ENCODE measurements at places on chromosomes 11 and 22.
A peak's percentile ranks its signal among the peaks of the same experiment; 100 is the strongest.

- H3K27me3 ChIP-seq = no peaks in the 10 kb centered on the region
- H3K36me3 ChIP-seq = no peaks in the 10 kb centered on the region
- no peak for DNase-seq
- no peak overlapping the region for H3K27ac ChIP-seq
Measured at GRCh38 chr11:14237444-14237961, 121.5 kb downstream of the RRAS2 start.

- no peaks in the 10 kb centered on the region for H3K27me3 ChIP-seq
- no peaks in the 10 kb centered on the region for H3K36me3 ChIP-seq
- DNase-seq = no peak
- no peak overlapping the region for H3K4me3 ChIP-seq
- no peaks in the 10 kb centered on the region for H3K4me1 ChIP-seq
- H3K27ac ChIP-seq = no peak overlapping the region
Measured at GRCh38 chr11:125123947-125124617, 12.7 kb upstream of the TMEM218 start.

DNA sequence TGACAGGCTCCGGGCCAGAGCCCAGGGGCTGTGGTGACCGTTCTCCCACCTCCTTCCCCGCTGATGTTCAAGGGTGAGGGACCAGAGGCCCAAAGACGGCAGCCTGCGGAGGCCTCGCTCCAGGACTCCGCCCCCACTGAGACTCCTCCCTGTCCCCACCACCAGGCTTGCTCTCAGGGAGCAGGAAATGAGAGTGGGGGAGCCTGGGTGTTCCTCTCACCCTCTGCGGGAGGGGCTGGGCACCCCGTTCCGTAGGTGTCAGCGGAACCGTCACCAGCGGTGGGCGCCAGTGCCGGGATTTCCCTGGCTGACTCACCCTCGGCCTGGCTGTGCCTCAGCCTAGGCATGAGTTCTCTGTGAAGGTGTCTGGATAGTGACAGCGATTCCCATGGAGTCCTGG, 15.7 kb downstream of the DAGLA start:
- H3K27ac ChIP-seq = peak overlapping the region; percentile 86
- H3K4me1 ChIP-seq = peaks cover 66% of the 10 kb centered on the region
- no peaks in the 10 kb centered on the region for H3K27me3 ChIP-seq
- H3K36me3 ChIP-seq = no peaks in the 10 kb centered on the region
- peak overlapping the region; percentile 22 for H3K4me3 ChIP-seq

DNA sequence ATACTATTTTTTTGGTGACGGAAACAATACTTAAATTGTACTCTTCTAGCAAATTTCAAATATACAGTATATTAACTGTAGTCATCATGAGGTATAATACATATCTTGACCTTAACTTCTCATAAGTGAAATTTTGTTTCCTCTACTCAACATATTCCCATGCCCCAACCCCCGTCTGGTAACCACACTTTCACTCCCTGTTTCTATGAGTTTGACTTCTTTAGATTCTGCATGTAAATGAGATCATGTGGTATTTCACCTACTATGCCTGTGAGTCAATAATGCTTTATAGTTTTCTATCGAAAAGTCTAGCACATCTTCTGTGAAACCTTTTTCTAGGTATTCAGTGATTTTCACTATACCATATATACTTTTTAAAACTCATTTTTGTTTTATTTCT, 663.2 kb downstream of the CNTN5 start:
- no peaks in the 10 kb centered on the region for H3K4me1 ChIP-seq
- no peak for DNase-seq
- no peak overlapping the region for H3K4me3 ChIP-seq
- no peaks in the 10 kb centered on the region for H3K27me3 ChIP-seq
- H3K36me3 ChIP-seq = no peaks in the 10 kb centered on the region

- no peaks in the 10 kb centered on the region for H3K36me3 ChIP-seq
- H3K27me3 ChIP-seq = no peaks in the 10 kb centered on the region
- no peak overlapping the region for H3K27ac ChIP-seq
- no peak overlapping the region for H3K4me3 ChIP-seq
- no peak for DNase-seq
Measured at GRCh38 chr11:86138958-86139357, 70.1 kb upstream of the PICALM start.

DNA sequence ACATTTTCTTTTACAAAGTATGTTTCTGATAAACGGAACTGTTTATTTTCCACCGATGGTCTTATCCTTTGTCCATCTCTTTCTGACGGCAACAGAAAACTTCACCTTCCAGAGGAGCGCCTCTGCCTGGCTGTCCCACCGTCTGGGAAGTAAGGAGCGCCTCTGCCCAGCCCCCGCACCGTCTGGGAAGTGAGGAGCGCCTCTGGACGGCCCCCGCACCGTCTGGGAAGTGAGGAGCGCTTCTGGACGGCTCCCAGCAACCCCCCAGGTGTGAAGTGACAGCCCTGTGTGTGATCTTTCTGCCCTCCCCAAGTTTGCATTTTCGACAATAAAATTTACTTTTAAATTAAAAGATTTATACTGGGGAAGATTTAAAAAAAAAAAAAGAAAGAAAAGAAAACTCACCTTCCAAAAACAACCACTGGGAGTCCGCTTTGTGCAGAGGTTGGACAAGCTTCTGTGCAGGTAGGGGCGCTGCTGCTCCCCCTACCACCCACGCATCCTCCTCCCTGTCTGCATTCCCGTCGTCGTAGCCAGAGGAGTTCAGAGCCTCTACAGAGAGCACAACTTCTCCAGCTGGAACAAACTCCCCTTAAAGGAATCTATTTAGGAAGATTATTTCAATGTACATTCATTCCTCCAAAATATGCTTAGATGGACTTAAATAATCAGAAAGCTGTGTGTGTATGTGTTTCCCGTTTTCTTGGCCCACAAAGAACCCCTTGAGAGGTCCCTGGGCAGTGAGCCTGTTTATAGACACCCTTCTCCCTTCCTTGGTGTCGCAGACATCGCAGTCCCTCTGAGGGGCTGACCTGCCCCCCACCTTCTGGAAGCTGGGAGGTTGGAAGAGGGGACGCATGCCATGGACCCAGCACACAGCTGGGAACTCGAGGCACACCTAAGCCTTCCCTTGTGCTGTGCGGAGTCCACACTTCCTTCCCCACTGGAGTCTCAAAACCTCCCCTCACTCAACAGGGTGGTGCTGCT, 849 bp upstream of the APOBEC3B start:
- no peak for DNase-seq
- no peaks in the 10 kb centered on the region for H3K27me3 ChIP-seq
- no peak overlapping the region for H3K27ac ChIP-seq
- no peaks in the 10 kb centered on the region for H3K4me1 ChIP-seq
- no peaks in the 10 kb centered on the region for H3K36me3 ChIP-seq

DNA sequence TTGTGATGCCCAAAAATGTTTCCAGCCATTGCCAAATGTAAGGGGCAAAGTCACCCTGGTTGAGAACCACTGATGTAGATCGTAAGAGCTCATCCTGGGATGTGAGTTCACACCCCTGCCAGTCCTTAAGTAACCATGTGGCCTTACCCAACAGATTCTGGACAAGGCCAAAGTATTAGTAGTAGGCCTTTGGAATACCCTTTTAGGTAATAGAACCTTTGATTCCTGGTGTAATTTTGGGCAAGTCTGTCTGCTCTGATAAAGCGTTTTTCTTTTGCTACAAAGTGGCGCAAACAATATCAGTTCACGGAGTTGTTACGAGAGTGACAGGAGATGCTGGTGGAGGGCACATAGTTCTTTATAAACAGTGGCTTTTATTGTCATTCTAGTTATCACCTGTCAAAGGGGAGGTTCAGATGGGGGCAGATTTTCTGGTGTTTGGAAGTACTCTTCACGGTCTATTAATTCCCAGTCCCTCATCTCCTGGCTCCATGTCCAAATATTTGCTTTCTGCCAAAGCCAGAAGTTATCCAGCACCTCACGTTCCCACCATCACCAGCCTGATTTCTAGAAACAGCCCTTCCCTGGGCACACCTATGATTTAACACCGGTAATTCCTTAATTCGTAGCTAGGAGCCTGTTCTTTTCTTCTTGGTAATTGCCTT, 73.8 kb upstream of the CRYBB3 start:
- no peaks in the 10 kb centered on the region for H3K27me3 ChIP-seq
- peaks cover 38% of the 10 kb centered on the region for H3K4me1 ChIP-seq
- no peak overlapping the region for H3K4me3 ChIP-seq
- no peak for DNase-seq

GRCh38 chr22:34105461-34106062, 185.3 kb upstream of the LARGE1 start:
- no peaks in the 10 kb centered on the region for H3K36me3 ChIP-seq
- H3K4me1 ChIP-seq = no peaks in the 10 kb centered on the region
- no peak for DNase-seq
- H3K27ac ChIP-seq = no peak overlapping the region

GRCh38 chr11:10561947-10562346, 6.5 kb downstream of the LYVE1 start:
- no peak overlapping the region for H3K27ac ChIP-seq
- no peaks in the 10 kb centered on the region for H3K4me1 ChIP-seq
- H3K4me3 ChIP-seq = no peak overlapping the region
- no peaks in the 10 kb centered on the region for H3K36me3 ChIP-seq

DNA sequence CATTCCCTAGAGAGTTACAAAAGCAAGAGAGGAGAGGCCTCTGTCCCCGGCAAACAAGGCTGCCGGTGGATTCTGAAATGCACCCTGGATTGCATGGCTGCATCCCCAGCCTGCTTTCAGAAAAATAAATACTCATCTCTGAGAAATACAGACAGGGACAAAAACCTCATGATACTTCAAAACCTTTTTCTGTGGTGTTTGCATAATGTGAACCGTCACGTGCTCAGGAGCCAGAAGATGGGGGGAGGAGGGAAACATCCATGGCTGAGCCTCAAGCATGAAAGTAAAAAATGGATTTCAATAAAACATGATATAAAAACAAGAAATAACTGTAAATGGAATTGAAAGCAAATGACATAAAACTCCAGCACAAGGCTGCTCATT, 198.5 kb upstream of the NCAM1 start:
- no peak overlapping the region for H3K27ac ChIP-seq
- no peak overlapping the region for H3K4me3 ChIP-seq
- no peaks in the 10 kb centered on the region for H3K36me3 ChIP-seq
- H3K4me1 ChIP-seq = no peaks in the 10 kb centered on the region
- H3K27me3 ChIP-seq = no peaks in the 10 kb centered on the region
- DNase-seq = no peak

DNA sequence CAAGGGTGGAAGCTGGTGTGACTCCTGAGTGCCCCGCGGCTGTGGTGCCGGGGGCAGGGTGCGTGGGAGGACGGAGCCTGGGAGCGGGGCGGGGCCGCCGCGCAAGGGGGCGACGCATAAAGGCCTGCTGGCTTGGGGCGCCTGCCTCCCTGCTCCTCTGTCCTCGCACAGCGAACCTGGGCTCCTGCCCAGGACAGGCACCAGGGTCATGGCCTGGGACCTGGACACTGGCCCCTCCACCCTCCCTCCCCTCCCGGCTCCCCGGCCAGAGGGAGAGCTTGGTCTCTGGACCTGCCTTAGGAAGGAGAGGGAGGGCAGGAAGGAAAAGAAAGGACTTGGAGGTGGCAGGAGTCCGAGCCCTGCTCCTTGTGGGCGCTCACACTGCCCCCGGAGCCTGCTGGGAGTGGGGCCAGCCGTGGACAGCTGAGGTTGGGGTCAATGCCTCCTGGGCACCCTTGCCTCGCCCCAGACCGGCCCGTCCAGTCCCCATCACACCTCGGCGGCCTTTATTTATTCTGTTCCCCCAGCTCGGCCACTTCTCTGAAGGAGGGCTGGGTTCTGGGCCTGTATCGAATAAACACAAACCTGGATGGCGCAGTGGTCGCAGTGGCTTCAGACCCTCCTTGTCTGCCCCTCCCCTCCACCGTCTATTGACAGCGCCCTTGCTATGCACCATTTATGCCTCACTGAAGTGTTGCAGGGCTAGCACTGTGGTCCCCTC, 8.7 kb downstream of the SLC16A8 start:
- no peak overlapping the region for H3K27ac ChIP-seq
- peaks cover 36% of the 10 kb centered on the region for H3K36me3 ChIP-seq
- no peak overlapping the region for H3K4me3 ChIP-seq
- H3K27me3 ChIP-seq = no peaks in the 10 kb centered on the region
- DNase-seq = no peak

GRCh38 chr11:108218912-108219783, 3.3 kb downstream of the NPAT start:
- H3K27me3 ChIP-seq = no peaks in the 10 kb centered on the region
- H3K27ac ChIP-seq = no peak overlapping the region
- peaks cover 35% of the 10 kb centered on the region for H3K4me1 ChIP-seq

- H3K4me3 ChIP-seq = no peak overlapping the region
- H3K4me1 ChIP-seq = peaks cover 9% of the 10 kb centered on the region
- H3K27me3 ChIP-seq = no peaks in the 10 kb centered on the region
- H3K36me3 ChIP-seq = no peaks in the 10 kb centered on the region
- DNase-seq = no peak
Measured at GRCh38 chr11:1650034-1650917, 20.7 kb downstream of the KRTAP5-5 start.

DNA sequence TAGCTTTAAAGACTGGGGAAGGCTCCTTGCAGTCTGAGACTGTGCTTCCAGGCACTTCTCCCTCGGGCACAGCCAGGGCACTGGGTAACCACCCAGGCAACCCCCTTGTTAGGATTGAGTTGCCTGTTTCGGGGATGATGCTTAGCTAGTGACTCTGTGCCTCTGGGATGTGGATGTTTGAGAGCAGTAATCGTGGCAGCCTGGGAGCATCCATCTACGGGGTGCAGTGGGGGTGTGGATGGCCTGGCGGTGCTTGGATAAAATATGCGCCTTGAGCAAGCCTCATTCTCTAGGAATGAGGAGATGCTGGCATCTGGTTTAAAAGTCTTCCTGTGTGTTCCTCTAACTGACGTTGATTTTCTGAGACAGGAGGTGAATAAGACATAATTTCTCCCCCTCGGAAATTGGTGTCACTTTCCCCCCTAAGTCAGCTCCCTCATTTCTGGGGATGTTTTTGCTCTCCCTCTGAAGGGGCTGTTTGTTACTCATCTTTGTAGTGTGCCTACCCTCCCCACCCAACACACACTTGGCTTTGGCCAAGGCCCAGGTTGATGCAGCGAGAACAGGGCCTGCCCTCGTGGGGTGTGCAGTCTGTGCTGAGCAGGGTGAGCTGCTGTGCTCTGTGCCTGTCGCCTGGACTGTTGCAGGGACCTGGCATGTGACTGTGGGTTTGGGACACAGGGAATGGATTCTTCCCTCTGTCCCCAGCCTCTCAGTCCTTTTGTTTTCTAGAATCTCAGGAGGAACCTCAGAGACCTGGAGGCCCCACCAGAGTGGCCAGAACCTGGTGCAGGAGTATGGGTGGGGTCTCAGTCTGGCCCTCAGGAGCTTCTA, 2.0 kb downstream of the GNAZ start:
- H3K4me1 ChIP-seq = peaks cover 19% of the 10 kb centered on the region
- H3K4me3 ChIP-seq = no peak overlapping the region
- H3K36me3 ChIP-seq = no peaks in the 10 kb centered on the region
- H3K27ac ChIP-seq = no peak overlapping the region
- no peak for DNase-seq

GRCh38 chr11:8959546-8960166, 4.6 kb downstream of the TMEM9B start:
- no peaks in the 10 kb centered on the region for H3K36me3 ChIP-seq
- peak overlapping the region; percentile 7 for H3K27ac ChIP-seq
- no peak overlapping the region for H3K4me3 ChIP-seq
- no peaks in the 10 kb centered on the region for H3K27me3 ChIP-seq
- H3K4me1 ChIP-seq = peaks cover 27% of the 10 kb centered on the region
